ENCODE measurements at places on chromosomes 1 and 21.

DNA sequence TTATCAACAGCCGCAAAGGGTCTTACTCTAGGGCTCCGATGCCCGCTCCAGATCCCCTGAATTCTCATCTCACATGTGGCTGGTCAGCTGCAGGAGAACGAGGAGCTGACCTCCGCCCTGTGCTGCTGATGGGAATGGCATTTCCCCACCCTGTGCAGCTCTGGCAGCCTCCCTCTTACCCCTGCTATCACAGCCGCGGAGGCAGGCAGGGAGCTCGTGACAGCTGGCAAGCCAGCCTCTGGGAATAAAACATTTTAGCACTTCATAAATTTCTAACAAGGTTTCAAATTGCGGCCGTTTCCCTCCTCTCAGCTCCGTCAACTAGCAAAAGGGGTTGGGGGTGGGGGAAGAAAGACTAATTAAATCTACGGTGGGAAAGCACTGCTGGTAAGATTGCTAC lies 81.1 kb downstream of the DSCAM start:
- no peaks in the 10 kb centered on the region for H3K36me3 ChIP-seq
- no peak overlapping the region for H3K4me3 ChIP-seq
- no peak overlapping the region for H3K27ac ChIP-seq
- H3K27me3 ChIP-seq: no peaks in the 10 kb centered on the region

DNA sequence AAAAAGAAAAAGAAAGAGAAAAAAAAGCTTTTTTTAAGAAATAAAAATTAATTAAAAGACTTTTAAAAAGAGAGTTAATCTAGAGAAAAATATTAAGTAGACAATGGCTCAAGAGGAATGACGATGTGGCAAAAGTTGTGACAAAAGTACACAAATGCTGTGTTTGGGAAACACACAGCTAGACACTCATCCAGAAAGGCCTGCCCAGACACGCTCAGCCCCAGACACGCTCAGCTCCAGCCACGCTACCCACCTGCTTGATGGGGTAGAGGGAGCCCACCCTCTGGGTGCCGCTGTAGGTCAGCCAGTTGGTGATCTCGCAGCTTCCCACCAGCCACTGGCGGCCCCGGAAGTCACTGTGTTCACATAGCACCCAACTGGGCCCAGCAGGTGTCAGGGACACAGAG lies 10.2 kb downstream of the CD52 start:
- H3K27ac ChIP-seq: no peak overlapping the region
- H3K27me3 ChIP-seq: peaks cover 4% of the 10 kb centered on the region
- H3K4me1 ChIP-seq: peaks cover 1% of the 10 kb centered on the region

DNA sequence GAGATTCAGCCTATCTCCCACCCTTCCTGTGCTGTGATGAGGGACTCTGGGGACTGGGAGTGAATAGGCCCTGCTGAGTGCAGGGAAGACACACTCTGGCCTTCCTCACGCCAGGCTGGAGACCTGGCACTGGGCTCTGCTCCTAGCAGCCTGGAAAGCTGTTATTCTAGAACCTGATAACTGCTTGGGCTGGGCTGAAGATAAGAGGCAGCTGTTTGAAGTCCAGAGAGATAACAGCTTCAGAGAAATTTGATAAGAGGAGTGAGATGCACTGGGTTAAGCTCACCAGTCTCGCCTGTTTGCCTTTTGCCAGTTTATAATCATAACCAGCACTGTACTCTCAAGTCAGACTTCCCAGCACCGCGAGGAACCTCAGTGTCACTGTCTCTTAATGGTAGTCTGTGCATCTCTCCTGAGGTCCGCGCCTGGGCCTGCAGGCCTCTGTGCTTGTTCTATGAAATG lies 46.6 kb upstream of the GPR37L1 start:
- no peak for DNase-seq
- no peaks in the 10 kb centered on the region for H3K36me3 ChIP-seq
- H3K27me3 ChIP-seq: no peaks in the 10 kb centered on the region
- H3K27ac ChIP-seq: no peak overlapping the region
- no peak overlapping the region for H3K4me3 ChIP-seq
- peaks cover 3% of the 10 kb centered on the region for H3K4me1 ChIP-seq

DNA sequence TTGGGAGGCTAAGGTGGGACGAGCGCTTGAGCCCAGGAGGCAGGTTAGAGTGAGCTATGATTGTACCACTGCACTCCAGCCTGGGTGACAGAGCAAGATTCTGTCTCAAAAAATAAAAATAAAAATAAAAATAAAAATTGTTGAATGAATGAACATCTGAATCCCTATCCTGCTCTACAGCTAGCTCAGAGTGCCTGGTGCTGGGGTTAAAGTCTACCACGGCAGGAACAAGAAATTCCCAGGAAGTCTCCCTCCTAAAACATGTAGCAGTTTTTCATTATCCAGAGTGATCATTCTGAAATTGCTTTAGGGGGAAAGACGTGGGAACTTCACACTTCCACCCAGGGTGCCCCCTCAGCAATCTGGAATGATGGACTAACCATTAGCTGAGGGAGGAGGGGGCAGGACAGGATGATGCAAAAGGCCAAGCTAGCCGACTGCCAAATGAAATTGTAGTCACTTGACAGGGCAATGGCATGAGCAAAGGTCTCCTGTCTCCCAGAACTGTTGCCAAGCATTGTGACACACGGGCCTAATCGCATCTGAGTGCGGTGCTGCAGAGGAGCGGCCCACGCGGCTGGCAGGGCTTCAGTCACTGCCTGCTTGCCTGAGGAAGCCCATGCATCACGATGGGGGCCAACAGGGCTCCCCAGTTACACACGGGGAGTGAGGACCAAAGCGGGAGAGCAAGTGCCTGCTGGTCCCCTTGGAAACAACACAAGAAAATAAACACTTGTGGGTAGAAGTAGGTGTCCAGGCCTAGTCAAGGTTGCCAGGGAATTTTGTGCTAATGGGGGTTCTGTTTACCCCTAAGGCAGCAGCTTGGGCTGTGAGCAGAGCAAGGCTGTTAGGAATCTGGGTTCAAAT lies 85.7 kb downstream of the NENF start:
- no peak overlapping the region for H3K4me3 ChIP-seq
- no peak overlapping the region for H3K27ac ChIP-seq
- peaks cover 45% of the 10 kb centered on the region for H3K27me3 ChIP-seq

DNA sequence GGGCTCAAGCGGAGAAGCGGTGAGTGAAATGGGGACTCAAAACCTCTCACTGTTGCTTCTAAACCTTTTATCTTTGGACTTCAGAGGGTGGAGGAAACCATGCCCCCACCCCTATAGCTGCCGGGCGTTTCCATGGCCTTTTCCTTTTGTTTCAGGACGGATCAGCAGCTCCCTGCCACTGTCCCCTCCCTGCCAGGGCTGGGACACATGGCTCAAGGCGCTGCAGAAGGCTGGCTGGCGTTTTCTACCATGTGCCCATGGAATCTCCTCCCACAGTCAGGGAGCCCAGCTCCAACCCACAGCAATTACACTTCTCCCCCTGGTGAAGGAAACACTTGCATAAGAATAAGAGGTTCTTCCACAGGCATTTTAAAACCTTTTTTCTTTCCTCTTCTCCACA lies 812.7 kb downstream of the PLA2G4A start:
- no peaks in the 10 kb centered on the region for H3K27me3 ChIP-seq
- DNase-seq: no peak
- no peaks in the 10 kb centered on the region for H3K36me3 ChIP-seq
- H3K4me1 ChIP-seq: no peaks in the 10 kb centered on the region
- no peak overlapping the region for H3K4me3 ChIP-seq

DNA sequence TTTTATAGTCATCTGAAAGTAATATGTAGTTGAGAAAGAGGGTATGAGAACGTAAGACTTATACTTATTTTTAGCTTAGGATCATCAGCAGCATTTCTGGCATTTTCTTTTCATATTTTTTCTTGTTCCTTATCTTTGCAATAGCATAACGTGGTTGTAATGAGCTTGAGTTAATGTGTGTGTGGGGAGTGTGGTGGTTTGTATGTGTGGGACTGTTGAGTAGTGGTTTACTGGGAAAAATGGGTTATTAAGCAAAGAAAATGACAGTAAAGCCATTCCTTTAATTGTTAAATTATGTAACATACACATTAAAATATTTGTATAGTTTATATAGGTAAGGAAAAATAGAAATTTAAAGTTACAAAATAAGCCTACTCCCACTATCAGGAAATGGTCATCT lies 15.2 kb downstream of the PIP5K1A start:
- no peaks in the 10 kb centered on the region for H3K27me3 ChIP-seq
- peaks cover 26% of the 10 kb centered on the region for H3K36me3 ChIP-seq
- no peak overlapping the region for H3K4me3 ChIP-seq
- peaks cover 32% of the 10 kb centered on the region for H3K4me1 ChIP-seq
- H3K27ac ChIP-seq: no peak overlapping the region

DNA sequence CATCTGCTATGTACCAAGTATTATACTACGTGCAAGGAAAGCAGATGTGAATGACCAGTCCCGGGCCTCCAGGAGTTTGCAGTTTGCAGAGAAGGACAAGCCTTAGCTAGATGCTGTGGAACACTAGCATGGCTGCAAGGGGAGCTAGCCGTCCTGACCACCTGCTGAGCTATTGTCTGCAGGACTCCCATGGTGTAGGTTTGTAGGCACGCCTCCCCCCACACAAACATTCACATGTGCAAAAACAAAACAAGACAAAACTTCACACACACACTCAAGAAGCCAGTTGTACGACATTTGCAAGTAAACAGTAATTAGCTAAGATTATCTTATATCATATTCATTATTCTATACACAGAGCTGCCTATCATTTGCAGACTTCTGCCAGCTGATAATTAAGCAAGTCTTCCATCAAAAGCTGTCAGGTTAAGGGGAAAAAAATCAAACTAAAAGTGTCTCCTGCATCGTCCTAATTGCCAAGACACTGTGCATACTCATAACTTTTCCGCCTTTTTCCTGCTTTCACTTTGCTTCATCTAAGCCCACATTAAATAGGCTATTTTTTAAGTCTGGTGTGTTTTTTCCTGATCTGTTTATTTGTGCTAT lies 10.7 kb upstream of the HNRNPU start:
- DNase-seq: no peak
- H3K4me3 ChIP-seq: no peak overlapping the region
- no peaks in the 10 kb centered on the region for H3K4me1 ChIP-seq
- H3K36me3 ChIP-seq: no peaks in the 10 kb centered on the region
- H3K27me3 ChIP-seq: peaks cover 11% of the 10 kb centered on the region

GRCh38 chr1:74470936-74471335 lies 41.5 kb downstream of the LRRC53 start:
- no peak overlapping the region for H3K4me3 ChIP-seq
- no peak overlapping the region for H3K27ac ChIP-seq
- no peaks in the 10 kb centered on the region for H3K36me3 ChIP-seq

GRCh38 chr21:44487831-44488230 lies 32.5 kb downstream of the LRRC3 start:
- no peak overlapping the region for H3K4me3 ChIP-seq
- H3K4me1 ChIP-seq: peaks cover 2% of the 10 kb centered on the region
- H3K27me3 ChIP-seq: peaks cover 4% of the 10 kb centered on the region
- DNase-seq: peak; percentile 20

- no peaks in the 10 kb centered on the region for H3K27me3 ChIP-seq
- no peak overlapping the region for H3K4me3 ChIP-seq
- H3K36me3 ChIP-seq: no peaks in the 10 kb centered on the region
- no peaks in the 10 kb centered on the region for H3K4me1 ChIP-seq
Measured at GRCh38 chr1:195105281-195105680, 1503.0 kb downstream of the KCNT2 start.

- H3K27me3 ChIP-seq: no peaks in the 10 kb centered on the region
- no peaks in the 10 kb centered on the region for H3K36me3 ChIP-seq
- no peak overlapping the region for H3K4me3 ChIP-seq
- no peak overlapping the region for H3K27ac ChIP-seq
Measured at GRCh38 chr1:98923667-98924066, 81.0 kb downstream of the PLPPR5 start.

- H3K27me3 ChIP-seq: peaks cover 2% of the 10 kb centered on the region
- DNase-seq: no peak
- H3K36me3 ChIP-seq: no peaks in the 10 kb centered on the region
- H3K4me1 ChIP-seq: no peaks in the 10 kb centered on the region
- H3K4me3 ChIP-seq: no peak overlapping the region
Measured at GRCh38 chr1:60922304-60922703, 160.1 kb upstream of the NFIA start.

Measured in T-helper 2 cell treated with Interferon-gamma antibody and Interleukin-4, amounts not matched to agents 5 μg/mL and 100 μg/mL, for 36 hours (primary cell).